Esophagus squamous epithelium (tissue), 5 donors: ENCODE measurements at places on chromosomes 13 and 19.

DNA sequence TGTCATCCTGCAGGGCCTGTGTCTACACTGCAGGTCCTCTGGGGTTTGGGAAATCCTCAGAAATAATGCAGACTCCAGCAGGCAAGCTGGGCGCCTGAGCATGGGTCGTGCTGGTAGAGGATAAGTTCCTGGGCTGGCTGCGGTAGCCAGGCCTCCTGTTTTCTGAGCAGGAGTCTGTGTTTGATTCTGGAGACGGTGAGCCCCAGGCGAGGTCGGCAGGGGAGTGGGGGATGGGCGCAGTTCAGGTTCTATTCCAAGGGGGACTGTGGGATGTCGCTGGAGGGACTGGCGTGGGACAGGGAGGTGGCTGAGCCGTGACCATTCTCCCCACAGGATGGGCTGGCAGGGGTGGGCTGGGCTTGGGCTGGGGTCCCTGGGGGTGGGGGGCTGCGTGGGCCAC, 154.7 kb downstream of the KDM4B start:
- DNase-seq, result no peak

GRCh38 chr13:81927347-81927746, 1586.4 kb upstream of the SPRY2 start:
- DNase-seq, result no peak

GRCh38 chr19:29583196-29583999, 22.7 kb upstream of the POP4 start:
- no peak for DNase-seq

GRCh38 chr19:39078436-39079200, 5.5 kb upstream of the ACP7 start:
- DNase-seq, result no peak

DNA sequence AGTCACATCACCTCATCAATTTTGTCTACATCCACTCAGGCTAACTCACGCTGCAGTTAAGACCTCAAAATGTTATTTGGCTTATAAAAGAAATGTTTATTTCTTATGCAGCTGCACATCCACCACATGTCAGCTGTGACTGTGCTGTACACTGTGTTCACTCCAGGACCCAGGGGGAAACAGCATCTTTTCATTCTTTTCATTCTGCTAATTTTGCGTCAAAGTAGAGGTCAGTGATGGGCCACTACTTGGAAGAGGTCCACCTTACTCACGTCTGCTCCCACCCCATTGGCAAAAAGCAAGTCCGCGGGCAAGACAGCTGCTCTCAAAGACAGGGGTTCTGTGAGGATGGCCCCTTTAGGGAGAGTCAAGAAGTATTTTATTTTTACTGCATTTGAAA, 4.5 kb upstream of the DCT start:
- DNase-seq, result no peak

- DNase-seq, result no peak
Observed at GRCh38 chr13:48648446-48648845, 5.3 kb upstream of the CYSLTR2 start.

DNA sequence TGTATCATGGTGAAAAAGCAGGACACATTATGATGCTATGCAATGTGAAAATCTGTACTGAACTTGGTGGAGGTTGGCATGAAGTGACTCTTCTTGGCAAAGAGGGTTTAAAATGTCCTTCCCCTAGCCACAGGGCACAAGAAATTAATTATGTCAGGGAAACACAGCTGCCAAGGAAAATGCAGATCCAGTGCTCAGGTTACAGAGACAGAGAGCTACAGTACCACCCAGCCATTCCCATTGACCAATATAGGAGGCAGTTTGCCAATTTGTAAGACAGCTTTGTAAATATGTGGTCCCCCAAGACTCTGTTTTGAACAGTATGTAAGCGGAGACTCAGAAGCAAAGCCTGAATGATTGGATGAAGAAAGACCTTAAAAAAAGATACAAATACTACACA, 69.4 kb upstream of the KLF12 start:
- no peak for DNase-seq

DNA sequence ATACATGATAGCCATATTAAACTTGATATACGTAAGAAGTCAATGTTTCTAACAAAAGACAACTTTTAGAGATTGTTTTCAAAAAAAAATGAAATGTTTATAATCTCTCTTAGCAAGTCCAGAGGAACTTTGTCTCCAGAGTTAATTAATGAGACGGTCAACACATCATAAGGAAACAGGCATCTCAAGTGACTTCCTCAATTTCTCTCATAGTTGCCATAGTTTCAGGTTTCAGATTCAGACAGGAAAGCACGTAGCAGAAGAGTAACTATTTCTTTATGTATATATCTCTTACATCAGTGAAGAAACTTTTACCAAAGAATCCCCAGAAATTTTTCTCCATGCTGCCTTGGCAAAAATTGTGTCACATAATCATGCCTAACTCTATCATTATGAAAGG, 159.6 kb upstream of the ATXN8OS start:
- DNase-seq, result no peak

DNA sequence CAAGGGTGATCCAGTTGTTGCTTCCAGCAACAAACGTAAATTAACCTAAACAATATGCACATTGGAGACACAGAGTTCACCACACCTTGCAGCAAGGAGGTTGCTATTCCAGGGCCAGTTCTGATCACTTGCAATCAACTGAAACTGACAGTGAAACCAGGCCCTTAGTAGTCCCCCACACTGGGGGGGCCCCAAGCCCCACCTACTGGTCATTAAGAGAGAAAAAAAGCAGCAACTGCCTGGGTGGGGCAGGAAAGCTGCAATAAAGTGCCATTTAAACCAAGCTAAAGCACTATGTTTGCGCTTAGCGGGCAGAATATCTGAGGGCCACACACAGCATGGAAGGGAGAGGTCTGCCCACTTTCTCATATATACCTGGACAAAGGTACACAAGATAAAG, 51.5 kb downstream of the ATP7B start:
- DNase-seq, result no peak

GRCh38 chr19:37227996-37228395, 10.0 kb downstream of the ZNF383 start:
- DNase-seq, result no peak

DNA sequence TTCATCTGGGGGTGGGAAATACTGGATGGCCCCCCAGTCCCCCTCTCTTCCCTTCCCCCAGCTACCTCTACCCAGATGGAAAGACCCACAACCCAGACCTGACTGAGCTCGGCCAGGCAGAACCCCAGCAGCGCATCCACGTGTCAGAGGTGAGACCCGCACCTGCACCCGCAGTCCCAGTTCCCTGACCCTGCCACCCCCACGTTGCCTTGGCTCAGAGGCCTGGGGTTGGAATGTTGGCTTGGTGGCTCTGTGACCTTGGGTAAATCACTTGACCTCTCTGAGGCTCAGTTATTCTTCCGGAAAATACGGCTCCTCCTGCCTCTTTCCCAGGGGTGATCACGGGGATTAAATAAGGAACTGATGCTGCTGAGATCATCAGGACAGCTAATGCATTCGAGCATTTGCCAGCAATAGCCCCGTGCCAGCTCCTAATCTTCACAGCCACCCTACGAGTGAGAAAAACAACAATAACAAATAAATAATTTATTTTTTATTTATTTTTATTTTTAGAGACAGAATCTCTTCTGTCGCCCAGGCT, 12.3 kb downstream of the CBLC start:
- no peak for DNase-seq

DNA sequence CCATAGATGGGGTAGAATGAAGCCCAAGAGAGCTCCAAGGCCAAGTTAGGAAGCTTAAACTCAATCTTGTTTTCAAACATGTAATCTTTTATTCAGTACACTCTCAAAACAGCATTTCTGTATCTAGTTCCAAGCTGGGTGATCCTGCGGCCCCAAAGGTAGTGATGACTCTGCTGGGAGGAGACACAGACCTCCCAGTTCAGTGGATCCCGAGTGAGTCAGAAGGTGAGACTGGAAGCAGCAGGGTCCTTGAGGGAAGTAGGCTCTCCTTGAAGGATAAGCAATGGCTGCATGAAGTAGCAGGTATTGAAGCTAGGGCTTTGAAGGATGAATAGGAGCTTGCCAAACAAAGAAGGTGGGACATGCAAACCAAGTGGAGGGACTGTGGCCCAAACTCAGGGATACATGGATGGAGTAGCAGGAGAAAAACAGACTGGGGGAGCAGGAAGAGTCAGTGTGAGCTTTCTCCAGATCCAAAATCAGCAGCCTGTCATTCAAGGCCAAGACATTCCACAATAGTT, 9.6 kb downstream of the TINCR start:
- no peak for DNase-seq

GRCh38 chr13:112680741-112681360, 9.0 kb upstream of the ATP11A start:
- DNase-seq, result no peak

DNA sequence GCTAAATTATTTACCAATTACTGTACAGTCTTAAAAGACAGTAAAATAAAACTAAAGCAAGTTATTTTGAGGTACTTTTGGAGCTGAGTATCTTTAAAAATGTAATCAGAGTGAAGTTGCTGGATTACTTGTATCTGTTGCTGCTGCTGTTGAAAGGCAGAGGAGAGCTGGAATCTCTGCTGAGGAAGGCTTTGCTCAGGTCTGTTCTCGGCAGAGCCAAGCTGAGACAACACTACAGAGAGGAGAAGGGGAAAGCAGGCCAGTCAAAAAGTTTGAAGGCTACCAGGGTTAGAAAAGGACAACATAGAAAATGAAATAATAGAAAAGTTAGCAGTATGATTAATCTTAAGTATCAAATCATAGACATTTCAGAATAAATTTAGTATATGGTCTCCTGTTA, 9.8 kb downstream of the EXOSC8 start:
- DNase-seq, result no peak

DNA sequence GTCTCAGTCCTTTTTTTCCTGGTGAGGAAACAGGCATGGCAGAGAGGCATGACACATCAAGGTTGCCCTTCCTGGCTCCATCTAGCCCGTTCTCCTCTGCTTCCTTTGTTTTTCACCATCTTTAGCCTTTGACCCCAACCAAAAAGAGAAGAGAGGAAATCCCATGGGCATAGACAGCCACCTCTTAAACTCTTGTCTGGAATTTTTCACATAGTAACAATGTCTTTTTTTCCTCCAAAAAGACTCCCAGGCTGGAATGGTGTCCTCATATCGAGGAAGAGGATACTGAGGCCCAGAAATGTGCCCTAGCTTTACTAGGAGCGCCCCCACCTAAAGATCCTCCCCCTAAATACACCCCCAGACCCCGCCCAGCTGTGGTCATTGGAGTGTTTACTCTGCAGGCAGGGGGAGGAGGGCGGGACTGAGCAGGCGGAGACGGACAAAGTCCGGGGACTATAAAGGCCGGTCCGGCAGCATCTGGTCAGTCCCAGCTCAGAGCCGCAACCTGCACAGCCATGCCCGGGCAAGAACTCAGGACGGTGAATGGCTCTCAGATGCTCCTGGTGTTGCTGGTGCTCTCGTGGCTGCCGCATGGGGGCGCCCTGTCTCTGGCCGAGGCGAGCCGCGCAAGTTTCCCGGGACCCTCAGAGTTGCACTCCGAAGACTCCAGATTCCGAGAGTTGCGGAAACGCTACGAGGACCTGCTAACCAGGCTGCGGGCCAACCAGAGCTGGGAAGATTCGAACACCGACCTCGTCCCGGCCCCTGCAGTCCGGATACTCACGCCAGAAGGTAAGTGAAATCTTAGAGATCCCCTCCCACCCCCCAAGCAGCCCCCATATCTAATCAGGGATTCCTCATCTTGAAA, at the start of gene GDF15:
Gene GDF15, plus strand, starts transcription at position 484 of the 868 bp plus-strand sequence. Its CDS starts 32 bp downstream, at position 516.
- DNase-seq, result no peak

DNA sequence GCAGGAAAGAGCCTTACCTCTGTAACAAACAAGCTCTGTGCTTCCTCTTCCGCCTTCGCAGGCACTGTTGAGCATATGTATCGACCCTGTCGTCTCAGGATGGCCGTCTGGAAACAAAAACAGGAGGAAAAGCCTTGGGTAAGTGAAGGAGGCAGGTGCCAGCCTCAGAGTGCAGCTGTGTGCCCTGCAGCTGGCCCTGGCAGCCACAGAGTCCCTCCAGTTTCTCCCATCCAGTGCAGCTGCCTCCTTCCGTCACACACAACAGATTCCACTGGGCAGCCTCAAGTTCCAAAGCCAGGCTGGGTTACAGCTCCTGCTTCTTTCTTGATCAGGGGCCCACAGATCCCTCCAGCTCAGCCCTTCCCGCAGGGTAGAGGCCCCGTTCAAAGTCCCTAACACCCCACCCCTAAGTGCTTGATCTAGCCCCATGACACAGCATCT, 47.7 kb downstream of the DOCK9 start:
- DNase-seq, result no peak

DNA sequence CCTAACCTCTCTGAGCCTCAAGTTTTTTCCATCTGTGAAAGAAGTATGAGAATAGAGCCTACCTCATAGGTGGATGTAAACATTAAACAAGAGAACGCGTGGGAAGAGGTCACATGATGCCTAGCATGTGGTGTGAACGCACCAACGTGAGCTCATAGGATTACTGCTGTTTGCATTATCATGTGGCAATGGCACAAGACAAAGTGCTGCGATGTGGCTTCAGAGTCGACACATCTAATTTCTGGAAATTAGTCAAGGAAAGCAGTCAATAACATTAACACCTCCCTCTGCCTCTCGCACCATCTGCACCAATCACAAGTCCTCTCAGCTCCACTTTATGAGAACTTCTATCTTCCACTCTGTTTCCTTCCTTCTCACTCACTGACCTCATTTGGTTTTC, 489.7 kb downstream of the COG6 start:
- DNase-seq, result no peak

- no peak for DNase-seq
Observed at GRCh38 chr19:23420824-23421223, 25.6 kb upstream of the ZNF91 start.

DNA sequence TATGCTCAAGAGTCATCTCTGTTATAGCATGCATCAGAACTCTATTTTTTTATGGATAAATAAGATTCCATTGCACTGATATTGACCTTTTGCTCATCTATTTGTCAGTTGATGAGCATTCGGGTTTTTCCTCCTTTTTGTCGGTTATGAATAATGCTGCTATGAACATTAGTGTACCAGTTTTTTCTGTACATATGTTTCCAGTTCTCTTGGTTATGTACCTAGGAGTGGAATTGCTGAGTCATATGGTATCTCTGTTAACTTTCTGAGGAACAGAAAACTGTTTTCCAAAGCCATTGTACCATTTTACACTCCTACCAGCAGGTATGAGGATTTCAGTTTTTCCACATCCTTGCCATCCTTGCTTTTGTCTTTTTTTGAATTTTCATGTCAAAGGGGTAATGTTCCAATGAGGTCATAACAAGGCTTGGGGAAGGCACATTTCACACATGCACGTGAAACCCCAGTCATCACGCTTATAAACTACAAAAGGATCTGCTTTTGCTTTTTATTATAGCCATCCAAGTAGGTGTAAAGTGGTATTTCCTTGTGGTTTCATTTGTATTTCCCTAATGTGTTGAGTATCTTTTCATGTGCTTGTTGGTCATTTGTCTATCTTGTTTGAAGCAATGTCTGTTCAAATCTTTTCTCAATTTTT, 14.6 kb downstream of the KBTBD7 start:
- DNase-seq, result no peak

- DNase-seq, result no peak
Observed at GRCh38 chr19:55087542-55087901, 11.9 kb downstream of the EPS8L1 start.

- no peak for DNase-seq
Observed at GRCh38 chr19:50482271-50482855, 5.7 kb upstream of the GARIN5A start.

DNA sequence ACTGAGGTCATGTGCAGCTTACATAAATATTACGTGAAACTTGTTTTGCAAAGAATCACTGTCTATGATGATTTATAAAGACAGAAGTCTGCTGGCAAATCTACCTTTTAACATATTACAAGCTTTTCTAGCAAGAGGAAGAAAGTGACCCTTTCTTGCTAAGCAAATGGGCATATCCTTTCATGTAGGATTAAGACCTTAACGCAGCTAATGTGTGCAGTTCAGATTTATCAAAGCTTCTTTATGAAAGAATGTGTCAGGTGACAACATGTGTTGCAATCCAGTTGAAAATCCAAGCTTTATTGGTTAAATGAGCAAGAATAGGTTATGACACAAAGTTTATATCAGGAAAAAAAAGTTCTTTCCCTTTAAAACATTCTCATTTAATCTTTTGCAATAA, 115.6 kb upstream of the NBEA start:
- no peak for DNase-seq
